ENCODE measurements at places on chromosomes 7 and 10.

DNA sequence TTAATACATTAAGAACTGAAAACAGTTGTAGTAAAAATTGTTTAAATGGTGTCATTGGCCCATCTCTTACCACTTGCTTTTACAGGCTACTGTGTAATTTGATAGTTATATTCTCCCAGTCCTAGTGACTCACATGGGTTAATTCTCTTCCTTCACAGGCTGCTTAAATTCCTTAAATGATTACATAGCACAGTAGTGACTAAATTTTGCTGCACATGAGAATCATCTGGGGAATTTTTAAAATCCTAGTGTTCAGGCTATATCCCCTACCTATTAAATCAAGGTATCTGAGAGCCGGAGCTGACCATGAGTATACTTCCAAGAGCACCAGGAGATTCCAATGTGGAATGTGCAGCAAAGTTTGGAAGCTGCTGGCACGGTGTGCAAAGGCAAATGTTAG, 45.3 kb upstream of the ZNF800 start:
- no peak for DNase-seq

- DNase-seq, result no peak
These were observed 8.9 kb upstream of the EMX2 start for GRCh38 chr10:117533507-117534281.

DNA sequence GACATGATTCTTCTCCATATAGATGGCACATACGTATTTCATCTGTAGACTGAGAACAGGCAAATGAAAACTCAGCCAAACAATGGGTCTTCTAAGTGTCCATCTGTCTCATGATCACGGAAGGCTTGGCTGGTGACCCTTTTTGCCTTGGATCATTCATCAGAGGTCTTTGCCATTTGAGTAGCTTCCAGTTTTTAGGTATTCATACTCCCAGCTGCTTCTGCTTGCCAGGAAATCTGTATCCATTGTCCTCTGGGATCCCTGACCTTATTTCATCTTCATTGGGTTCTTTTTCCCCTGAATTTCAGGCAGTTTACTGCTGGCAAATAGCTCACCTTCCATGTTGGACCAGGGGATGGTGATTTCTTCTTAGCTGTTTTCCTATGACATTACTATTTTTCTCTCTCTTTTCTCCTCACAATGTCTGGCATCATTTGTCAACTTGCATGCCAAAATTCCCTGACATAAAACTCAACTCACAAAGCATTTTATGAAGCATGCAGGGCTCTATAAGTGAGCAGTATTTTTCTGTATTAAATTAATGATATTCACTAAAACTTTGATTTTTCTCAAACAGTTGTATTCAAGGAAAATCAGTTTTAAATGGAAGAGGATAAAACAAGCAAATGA, 241.2 kb downstream of the DNAJB9 start:
- no peak for DNase-seq

GRCh38 chr10:62541811-62542210, 167.6 kb downstream of the ZNF365 start:
- DNase-seq, result no peak

DNA sequence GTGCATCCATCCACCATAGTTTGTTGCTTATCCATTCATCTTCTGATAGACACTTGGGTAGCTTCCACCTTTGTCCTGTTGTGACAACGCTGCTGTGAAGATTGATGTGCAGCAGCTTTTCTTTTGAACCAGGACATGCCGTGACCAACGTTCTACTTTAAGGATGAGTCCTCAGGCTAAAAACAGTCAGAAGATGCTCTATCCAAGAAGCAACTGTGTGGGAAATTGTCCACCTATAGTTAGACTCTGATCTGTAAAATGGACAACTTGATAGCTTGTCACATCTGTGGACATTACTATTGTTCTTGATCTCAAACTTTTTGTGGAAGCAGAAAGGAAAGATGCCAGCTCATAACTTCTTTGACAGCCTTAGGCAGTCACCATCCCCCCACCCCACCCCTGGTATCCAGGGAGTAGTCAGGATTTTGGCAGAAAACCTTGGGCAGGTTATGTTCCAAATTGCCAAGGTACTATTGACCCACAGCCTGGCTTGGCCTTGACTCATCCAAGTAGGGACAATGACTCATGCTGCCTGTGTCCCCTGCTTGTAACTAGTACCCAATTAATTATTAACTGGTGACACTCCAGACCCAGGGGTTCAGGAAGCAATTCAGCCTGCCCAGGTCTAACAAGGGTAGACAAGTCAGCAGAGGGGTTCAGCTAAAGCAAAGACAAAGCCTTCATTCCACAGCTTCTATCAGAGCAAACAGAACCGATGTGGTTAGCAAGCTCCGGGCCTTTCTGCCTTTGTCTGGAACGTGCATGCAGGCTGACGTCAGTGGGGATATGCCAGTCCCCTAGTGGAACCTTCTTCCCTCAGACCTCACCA, 99.6 kb upstream of the ANLN start:
- DNase-seq, result no peak

DNA sequence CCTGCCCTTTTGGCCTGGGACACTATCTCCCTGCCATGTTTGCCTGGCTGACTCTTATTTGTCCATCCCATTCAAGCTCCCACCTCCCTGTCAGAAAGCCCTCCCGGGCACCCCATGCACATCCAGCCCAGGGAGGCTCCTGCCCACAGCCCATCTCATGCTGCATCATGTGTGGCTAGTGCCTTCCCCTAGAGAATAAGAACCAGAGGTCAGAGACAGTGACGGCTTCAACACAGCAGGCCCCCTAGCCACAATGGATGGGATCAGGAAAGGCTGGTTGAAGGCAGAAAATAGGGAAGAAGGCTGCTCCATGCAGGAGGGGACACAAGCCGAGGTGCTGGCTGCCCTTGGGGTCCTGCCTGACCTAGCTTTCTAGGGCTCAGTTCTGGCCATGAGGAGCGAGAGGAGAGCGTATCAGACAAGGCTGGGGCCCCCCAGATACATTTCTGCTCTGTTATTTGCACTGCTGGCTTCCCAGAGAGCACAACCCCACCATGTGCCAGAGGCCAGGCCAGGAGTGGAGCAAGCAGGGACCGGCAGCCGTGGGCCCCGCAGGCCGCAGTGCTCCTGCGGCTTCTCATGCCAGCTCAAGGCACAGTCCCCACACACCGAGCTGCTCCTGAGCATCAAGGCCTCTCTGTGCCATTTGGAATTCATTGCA, 161.1 kb upstream of the ZMIZ1 start:
- no peak for DNase-seq

DNA sequence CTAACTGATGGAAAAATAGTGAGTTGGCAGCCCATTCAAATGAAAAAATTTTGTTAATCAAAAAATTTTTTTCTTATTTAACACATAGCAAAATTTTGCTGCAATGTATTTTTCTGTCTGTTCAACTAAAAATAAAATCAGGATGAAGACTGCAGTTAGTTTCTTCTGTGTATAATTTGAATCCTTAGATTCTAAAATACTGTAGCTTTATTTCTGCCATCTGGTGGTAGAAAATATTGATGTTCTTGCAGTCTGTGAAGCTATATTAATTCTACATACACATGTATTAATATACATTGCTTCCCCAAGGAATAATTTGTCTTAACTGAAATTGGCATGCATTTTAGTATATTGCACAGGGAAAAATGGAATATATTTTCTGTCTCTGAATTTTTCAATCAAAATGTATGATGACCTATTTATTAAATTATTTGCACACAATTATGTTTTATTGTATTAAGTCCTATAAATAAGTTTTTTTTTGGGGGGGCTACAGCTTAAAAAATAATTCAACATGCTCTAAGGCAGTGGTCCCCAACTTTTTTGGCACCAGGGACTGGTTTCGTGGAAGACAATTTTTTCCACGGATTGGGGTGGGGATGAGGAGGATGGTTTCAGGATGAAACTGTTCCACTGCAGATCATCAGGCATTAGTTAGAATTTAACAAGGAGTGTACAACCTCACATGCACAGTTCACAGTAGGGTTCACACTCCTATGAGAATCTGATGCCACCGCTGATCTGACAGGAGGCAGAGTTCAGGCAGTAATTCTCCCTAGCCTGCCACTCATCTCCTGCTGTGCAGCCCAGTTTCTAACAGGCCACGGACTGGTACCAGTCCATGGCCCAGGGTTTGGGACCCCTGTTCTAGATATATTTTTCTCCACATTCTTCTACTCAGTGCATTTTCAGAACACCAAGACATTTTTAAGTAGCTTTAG, 119.4 kb downstream of the GNAT3 start:
- no peak for DNase-seq

DNA sequence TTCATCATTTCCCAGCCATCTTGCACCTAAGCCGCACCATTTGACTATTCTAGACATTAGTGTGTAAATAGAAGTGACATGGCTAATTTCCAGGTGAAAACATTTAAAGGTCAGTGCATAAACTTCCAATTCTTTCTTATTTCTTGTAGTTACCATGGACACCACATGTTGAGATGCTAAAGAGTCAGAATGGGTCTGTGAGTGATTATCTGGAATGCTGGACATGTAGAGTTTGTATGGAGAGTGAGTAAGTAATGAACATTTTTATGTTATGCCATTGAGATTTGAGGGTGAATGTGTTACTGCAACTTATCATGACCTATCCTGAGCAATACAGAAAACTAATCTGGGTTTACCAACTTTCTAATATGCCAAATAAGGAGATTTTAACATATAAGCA, 60.4 kb downstream of the MEOX2 start:
- DNase-seq, result no peak

DNA sequence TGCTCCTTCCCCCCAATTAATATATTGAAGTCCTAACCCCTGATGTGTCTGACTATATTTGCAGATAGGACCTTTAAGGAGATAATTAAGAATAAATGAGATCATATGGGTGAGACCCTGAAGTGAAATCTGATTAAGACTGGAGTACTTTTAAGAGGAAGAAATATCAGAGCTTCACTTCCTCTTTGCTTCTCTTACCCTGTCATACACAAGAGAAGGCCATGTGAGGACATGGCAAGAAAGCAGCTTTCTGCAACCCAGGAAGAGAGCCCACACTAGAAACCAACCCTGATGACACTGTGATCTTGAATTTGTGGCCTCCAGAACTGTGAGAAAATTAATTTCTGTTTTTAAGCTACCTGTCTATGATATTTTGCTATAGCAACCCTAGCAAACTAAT, 44.2 kb downstream of the JMJD1C start:
- DNase-seq, result no peak

- no peak for DNase-seq
These were observed 46.2 kb downstream of the FAM53B start for GRCh38 chr10:124697837-124698544.

GRCh38 chr7:68789597-68789996, 808.7 kb upstream of the AUTS2 start:
- no peak for DNase-seq

- no peak for DNase-seq
These were observed 5.3 kb downstream of the GET4 start for GRCh38 chr7:881441-882234.

- no peak for DNase-seq
These were observed 85.4 kb downstream of the CCNY start for GRCh38 chr10:35421553-35422178.

DNA sequence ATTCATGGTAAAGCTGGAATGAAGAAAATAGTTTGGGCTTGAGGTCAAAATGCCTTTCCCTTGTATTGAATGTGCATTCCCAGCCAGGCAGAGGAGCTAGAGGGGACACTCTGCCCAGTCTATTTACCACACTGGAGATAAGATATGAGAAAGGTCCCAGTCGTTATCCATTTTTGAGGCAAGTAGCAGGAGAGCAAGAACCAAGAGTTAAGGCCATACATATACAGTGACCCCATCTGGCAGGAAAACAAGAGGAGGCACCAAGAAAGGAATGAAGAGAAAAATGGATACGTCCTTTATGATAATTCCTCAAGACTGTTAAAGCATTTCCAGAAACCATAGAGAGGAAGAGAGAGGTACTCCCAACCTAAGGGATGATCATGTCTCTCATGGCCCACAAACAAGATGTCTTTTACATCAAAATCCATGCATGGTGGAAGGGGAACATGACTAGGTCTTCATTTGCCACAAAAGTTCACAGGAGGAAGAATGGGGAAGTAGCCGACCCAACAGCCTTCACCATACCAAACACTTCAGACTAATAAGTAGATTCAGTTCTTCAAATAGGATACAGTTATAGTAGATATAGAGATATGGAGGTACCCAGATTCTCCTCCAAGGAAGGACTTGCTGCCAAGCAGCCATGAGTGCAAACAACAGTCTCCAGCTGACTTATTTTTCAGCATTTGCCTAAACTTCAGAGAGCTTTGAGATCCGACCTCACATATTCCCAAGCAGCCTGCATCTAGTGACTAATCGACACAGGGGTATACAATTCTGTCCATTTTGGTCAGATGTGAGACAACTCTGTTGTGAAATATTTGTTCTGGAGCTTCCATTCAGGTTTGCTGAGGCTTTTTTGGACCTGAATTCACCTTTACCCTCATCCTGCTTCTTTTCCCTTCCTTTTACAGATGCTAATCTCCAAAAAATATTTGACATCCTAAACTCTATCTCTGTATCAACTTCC, 61.1 kb upstream of the CCDC71L start:
- no peak for DNase-seq
